Mesenteric fat pad (tissue), 1 donor: ENCODE measurements at places on chromosomes 16 and 17. TPM values are rescaled to one million over a fixed set of nuclear protein-coding genes. Genes with fewer than 3 reads are reported as not detected.

DNA sequence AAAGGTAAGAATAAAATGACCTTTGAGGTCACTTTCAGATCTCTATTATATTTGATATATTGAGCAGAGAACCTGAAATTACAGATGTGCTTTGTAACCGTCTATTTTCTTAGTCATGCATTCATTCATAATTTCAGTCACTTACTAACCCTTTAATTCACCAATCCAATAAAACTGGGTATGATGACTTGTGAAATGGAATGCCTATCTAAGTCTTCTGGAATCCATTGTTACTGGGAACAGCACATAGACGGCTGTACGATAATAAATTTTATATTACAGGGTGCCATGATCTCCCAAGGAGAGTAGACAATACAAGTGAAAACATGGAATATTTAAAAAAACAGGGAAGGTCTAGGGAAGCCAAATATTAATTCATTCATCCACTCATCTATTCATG lies 22.9 kb downstream of the CDH11 start:
- no peak for DNase-seq

DNA sequence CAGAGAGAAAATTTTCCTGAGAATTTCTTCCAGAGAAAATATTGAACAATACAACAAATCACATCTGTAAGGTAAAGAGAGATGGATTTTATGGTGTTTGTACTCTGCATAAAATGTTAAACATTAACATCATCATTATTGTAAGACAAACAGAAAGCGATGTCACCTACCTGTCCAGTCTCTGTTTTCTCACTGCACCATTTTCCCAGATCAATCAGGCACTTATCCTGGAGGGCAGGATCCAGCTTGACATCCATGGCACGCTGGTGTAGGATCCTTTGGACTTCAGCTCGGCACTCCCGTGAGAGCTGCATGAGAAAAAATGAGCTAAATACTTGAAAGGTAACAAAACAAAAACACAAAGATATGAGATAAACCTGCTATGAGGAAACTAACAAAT lies 55.9 kb upstream of the CLEC18B start:
- no peak for DNase-seq

GRCh38 chr17:79600681-79601131 lies 10.1 kb downstream of the RBFOX3 start:
- DNase-seq = no peak

DNA sequence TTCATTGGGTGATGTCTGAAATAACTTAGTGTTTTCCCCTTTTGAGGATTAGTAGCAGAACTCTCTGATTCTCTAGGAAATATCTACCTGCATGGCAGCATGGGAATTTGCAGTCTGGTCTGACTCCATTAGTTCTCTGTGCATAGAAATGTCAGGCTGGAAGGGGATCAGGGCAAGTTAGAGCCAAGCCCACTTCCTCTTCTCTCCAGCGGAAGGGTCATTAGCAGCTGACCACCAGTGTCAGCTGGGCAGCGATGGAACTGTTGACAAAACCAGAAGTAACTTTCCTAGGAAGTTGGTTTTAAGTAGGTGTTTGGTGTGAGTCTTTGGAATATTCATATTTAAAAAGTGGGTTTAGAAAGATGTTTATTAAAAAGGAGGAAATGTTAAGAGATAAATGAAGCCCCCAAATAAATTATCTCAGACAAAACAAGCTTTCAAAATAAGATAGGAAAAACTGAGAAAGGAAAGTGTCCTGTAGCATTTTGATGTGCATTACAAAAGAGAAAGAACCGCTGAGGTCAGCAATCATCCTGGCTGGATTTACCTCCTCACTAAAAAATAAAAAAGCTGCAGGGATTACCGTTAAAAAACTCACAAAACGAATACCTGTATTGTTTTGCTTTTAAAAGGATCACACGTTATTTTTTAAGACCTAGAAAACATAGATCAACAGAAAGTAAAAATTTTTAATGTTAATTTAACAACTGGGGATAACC lies 32.4 kb upstream of the MMD start:
- no peak for DNase-seq

DNA sequence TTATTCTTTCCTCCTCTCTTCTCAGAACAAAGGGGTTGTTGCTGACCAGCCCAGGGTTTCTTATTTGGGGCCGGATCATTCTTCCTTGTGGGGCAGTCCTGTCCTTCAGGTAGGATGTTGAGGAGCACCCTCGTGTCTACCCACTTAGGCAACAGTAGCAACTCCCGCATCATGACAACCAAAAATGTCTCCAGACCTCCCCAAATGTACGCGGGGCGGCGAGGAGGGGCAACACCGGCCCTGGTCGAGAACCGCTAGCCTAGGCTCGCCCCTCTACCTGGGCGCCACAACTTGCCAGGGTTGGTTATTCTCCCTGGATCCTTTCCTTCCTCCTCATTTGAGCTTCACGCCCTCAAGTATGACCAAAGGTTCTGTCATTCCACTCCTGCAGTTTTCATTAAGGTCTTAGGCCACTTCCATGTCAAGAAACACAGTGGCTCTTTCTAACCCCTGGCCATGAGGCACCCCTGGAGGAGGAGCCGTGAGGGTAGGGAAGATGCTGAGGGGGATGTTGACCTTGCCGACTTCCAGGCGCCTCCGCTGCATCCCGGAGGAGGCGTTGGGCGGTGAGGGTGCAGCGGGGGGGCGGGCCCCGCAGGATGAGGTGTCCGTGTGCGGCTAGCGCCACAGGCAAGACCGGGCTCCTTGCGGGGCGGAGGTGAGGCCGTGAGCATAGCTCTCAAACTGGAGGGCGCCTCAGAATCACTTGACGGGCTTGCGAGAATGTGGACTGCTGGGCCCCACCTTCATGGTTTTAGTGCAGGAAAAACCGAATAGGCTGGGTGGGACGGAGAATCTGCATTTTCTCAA lies 712 bp upstream of the SPECC1 start:
- no peak for DNase-seq

DNA sequence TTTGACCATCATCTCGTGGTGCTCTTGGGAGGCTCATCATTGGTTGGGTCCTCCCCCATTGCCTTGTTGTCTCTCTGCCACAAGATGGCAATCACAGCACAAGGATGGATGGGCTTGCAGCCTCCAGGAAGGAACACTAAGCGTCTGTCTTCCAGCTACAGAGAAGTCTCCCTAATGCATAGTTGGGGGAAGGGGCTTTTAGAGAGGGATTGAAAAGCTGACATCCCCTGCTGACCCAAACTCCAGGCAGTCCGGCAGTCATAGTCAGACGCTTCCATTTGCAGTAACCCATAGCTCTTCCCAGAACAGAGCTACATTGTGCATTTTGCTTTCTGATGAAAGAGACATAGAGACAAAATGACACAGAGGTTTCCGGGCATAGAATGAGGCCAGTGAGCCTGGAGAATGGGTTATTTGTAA lies 111.4 kb downstream of the UTP18 start:
- DNase-seq = no peak

- DNase-seq = no peak
These were observed 51.2 kb downstream of the PGS1 start for GRCh38 chr17:78429618-78429995.

- no peak for DNase-seq
These were observed 76.1 kb upstream of the ASIC2 start for GRCh38 chr17:33369149-33369548.

- DNase-seq = no peak
These were observed 4.3 kb downstream of the C16orf74 start for GRCh38 chr16:85746460-85747215.

DNA sequence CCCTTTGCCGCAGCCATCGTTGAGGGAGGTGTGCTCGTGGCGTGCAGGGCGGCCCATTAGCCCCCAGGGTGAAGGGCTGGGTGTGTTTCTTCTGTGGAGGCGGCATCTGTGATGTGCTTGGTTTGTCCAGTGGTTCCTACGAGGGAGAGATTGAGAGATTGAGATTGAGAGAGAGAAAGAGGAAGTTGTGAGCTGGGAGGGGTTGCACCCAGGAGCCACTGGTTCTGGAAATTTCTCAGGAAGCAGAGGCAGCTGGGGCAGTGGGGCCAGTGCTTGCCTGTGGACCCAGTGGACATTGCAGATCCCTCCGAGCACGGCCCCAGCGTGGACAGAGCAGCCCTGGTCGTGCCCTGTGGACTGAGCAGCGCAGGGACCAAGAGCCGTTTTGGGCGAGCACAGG lies 72.0 kb upstream of the ZNF750 start:
- no peak for DNase-seq

DNA sequence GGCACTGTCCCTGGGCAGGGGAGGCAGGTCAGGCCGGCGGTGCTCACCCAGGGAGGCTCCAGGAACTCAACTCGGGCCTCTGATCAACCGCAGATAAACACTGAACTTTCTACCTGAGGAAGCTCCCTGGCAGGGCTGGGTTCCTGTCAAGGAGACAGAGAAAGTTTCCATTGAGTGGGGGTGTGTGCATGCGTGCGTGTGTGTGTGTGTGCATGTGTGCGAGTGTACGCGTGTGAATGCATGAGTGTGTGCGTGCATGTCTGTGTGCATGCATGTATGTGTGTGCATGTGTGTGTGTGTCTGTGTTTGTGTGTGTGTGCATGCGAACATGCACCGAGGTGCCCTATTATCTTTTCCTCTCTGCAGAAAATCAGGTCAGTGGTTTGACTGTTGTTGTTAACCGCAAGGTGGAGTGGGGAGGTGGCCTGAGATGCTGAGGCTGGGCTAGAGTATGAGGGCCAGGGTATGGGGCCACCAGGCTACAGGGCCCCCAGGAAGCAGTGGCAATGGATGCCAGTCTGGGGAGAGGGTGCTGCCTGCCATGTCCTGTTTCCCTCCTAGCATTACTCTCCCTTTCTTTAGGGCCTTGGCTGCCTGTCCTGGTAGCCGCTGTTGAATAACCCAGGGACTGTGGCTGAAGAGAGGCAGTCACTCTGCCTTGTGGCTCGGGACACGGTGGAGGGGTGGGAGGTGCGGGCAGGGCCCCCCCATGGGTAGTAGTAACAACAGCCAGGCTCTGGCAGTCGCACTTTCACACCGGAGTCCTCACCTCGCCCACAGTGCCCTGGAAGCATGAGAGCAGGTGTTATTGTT lies 24.0 kb downstream of the CCR7 start:
- DNase-seq = no peak

DNA sequence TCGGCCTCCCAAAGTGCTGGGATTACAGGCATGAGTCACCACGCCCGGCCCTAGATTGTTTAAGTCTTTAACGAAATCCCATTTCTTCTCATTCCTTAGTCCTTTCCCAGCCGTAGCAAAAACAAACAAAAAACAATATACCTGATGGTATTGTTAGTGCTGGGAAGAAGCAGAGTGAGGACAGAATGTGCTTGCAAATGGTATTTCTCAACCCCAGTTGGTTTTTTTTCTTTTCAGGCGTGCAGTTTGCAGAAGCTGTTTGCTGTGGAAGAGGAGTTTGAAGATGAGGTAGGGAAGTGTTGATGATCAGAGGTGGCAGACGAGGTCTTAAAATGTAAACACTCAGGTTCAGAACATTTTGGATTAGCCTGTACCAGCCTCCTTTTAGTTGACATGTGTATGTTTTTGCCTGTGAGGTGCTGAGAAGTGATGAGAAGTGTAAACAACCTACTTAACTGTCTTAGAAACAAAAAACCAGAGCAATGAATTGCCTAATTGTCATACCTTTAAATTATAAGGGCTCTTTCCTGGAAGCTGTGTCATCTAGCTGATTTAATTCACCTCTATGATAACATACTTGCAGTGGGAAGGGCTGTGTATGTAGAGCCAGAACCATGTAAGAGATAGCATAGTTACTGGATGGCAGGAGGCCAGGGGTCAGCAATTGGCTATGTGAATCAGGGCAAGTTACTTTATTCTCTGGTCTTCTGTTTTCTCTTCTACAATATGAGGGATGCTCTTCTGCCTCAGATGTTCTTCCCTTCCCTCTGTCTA lies 3.4 kb downstream of the HROB start:
- no peak for DNase-seq

DNA sequence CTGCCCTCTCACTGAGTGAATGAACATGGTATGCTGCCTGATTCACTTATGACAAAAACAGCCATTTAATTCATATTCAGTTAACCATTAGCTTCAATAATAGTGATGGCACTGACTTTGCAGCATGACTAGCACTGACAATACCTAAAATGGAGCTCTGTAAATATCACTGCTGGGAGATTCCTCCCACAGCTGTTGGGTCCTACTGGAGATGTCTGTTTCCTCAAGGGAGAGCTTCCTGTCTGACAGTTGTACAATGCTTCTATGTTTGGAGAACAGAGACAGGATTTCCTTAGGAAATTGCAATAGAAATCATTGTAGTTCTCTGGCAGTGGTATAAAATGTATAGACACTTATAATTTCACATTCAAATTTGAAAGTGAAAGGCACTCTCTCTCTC lies 695.9 kb upstream of the CDH8 start:
- no peak for DNase-seq

DNA sequence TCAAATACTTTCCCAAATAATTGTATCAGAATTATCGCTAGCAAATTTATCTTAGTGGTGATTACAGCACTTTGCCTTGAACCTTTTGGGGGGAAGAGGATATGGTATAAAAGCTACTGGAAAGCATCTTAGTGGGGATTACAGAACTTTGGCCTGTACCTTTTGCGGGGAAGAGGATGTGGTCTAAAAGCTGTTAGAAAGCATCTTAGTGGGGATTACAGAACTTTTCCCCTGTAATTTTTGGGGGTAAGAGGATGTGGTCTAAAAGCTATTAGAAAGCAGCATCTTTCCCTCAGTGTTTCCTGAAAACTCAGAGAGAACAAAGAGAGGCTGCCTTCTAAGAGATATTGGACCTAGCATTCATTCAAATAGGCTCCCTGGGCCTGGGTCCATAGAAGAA lies 4.1 kb downstream of the SLFN12 start:
- no peak for DNase-seq

DNA sequence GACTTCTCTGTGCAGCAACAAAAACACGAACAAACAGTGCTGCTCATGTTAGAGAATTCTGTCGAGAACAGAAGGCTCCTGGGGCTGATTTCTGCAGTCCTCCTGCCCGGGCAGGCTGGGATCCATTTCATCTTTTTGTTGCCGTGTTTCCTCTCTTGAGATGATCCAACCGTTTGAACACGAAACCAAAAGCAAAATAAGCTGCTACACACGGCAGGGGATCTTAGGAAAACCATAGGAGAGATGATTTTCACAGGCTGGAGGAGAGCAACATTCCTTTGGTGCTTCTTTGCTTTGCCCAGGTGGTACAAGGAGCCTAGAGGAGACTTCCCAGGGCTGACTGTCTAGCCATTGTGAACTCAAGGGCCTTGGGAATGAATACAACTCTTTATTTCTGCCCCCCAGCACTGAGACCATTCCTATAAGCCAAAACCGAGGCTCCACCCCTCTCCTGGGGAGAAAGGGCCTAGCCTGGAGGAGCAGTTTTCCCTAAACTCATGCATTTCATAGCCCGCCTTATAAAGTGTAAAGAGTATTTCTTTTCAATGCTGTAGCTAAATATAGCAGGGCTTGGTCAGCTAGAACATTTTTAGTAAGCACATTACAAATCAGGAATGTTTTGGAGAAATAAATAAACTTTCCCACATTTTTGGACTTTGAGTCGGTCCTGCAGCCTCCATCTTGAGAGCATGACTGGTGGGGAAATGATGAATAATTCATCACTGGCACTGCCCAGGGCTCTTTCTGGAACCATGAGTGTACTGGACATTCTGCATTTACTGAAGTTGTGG lies 7.7 kb downstream of the FOXL1 start:
- DNase-seq = no peak

Gene GH1
- not detected for total RNA-seq

Gene GRN
- total RNA-seq = 278 TPM

Gene WNT3
- 1.9 TPM for total RNA-seq

Gene PARD6A
- total RNA-seq = 3.9 TPM

Gene MYH2
- not detected for total RNA-seq

Gene NUPR1
- total RNA-seq = 116 TPM
